MCF 10A (cell line): ENCODE measurements at places on chromosomes 1 and 21.
A peak's percentile ranks its signal among the peaks of the same experiment; 100 is the strongest.

DNA sequence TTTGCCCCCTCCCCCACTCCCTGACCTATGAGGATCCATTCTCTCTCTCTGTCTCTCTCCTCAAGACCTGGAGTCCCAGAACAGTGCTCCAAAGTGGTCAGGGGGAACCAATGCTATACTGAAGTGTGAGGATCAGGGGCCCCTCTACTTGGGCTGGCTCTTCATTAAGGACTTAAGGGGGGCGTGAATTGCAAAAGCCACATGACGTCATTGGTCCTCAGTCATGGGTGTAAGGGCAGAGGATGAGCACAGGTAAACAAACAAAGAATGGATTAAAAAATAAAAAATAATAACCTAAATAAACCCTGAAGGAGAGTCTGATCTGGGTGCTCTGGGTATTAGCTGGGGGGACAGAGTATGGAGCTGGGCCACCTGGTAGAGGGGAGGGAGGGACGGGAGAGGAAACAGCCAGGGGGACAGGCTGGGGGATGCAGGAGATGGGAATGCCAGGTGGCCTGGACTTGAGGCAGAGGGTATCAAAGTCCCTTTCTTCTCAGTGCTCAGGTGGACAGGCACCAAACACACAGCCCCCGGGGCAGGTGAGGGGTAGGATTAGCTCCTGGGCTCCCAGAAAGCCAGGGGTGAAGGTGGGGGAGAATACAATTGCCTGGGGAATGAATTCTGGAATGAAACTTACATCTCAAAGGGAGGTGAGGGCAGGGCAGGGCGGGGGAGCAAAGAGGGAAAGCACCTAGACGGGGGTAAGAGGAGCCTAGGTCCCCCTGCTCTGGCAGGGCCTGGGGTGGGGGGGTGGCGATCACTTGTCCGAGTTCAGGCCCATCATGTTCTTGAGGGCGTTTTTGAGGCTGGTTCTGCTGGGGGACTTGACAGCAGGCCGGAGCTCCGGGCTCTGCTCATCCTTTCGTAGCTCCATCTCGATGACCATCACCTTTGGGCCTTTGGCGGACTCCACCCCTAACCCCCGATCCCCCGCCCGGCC, 4.6 kb downstream of the MPZ start:
- H3K27me3 ChIP-seq, result no peaks in the 10 kb centered on the region
- no peak overlapping the region for H3K4me3 ChIP-seq
- H3K36me3 ChIP-seq, result no peaks in the 10 kb centered on the region
- no peak for DNase-seq

- no peak for DNase-seq
- H3K27ac ChIP-seq, result peak overlapping the region; percentile 92
Measured at GRCh38 chr1:36247538-36247937, 23.3 kb downstream of the THRAP3 start.

DNA sequence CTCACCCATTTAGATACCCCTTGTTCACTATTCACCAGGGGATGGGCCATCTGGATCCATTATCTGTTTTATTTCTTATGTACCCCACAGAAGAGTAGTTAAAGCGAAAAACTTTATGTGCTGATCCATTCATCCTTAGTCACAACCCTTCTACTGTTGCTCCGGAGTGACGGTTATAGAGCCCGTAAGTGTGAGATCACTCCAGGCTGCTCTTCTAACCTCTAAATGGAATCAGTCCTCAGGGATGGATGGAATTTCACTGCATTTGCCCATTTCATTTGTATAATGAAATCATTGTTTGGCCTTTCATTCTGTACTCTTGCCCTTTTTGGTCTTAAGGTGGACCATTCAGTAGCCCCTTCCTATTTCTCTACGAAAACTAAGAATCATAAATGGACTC, 409.3 kb upstream of the RUNX1 start:
- H3K4me1 ChIP-seq, result no peaks in the 10 kb centered on the region
- H3K36me3 ChIP-seq, result no peaks in the 10 kb centered on the region
- no peaks in the 10 kb centered on the region for H3K27me3 ChIP-seq
- DNase-seq, result no peak
- H3K27ac ChIP-seq, result no peak overlapping the region
- H3K4me3 ChIP-seq, result no peak overlapping the region

GRCh38 chr1:244439391-244440032, 12.2 kb downstream of the ADSS2 start:
- no peaks in the 10 kb centered on the region for H3K27me3 ChIP-seq
- H3K27ac ChIP-seq, result peak overlapping the region; percentile 76
- peaks cover 32% of the 10 kb centered on the region for H3K36me3 ChIP-seq
- H3K4me3 ChIP-seq, result no peak overlapping the region
- H3K4me1 ChIP-seq, result peaks cover 68% of the 10 kb centered on the region

GRCh38 chr1:167455786-167456446, 62.4 kb downstream of the CD247 start:
- H3K27ac ChIP-seq, result peak overlapping the region; percentile 47
- H3K36me3 ChIP-seq, result no peaks in the 10 kb centered on the region
- no peaks in the 10 kb centered on the region for H3K27me3 ChIP-seq
- peak overlapping the region; percentile 71 for H3K4me3 ChIP-seq
- no peak for DNase-seq

- H3K4me3 ChIP-seq, result no peak overlapping the region
- H3K27ac ChIP-seq, result no peak overlapping the region
- H3K36me3 ChIP-seq, result no peaks in the 10 kb centered on the region
- no peak for DNase-seq
Measured at GRCh38 chr21:41776778-41777177, 9.9 kb upstream of the RIPK4 start.

DNA sequence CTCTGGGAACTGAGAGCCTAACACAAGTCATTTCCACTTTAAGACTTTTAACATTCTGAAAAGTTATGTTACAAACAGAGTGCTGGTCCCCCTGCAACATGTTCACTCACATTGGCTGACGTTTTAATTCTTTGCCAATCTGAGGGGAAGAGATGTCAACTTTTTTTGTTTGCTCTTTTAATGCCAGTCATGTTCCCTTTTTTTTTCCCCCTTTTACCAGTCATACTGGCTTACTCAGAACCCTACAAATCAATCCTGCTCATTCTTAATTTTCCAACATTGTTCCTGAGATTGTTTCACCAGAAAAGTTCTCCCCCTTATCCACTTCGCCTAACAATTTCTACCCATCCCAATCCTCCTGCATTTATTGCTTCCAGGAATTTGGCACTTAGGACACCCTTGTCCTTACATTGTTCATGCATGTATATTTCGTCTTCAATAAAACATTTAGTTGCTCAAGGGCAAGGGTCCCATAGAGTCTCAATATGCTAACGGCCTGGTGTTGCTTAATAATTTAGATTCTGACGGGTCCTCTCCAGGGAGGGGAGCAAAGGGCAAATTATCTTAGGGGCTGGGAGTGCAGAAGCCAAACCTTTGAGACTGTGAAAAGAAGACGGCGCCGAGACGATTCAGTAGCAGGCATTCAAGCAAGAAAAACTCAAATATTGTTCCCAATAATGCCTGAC, 624 bp upstream of the CR1L start:
- no peak overlapping the region for H3K27ac ChIP-seq
- peak overlapping the region; percentile 13 for H3K4me3 ChIP-seq
- peaks cover 7% of the 10 kb centered on the region for H3K4me1 ChIP-seq
- DNase-seq, result no peak
- no peaks in the 10 kb centered on the region for H3K36me3 ChIP-seq

DNA sequence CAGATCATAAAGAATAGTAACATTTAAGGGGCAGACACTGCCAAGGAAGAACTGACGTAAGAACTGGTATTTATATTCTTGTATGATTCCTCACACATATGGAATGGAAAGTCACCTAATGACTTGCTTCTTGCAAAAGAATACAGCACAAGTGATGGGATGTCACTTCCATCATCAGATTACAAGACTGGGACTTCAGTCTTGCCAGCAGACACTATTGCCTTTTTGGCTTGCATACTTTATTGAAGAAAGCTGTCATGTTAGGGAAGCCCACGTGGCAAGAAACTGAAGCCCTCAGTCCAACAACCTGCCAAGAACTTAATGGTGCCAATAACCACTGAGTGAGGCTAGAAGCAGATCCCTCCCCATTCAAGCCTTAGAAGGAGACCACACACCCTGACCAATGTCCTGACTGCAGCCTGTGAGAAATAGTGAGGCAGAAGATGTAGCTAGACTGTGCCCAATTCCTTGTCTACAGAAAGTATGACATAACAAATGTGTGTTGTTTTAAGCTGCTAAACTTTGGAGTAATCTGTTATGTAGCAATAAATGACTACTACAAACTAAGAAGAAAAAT, 12.0 kb downstream of the EGLN1 start:
- H3K27me3 ChIP-seq, result no peaks in the 10 kb centered on the region
- no peak overlapping the region for H3K4me3 ChIP-seq
- peaks cover 12% of the 10 kb centered on the region for H3K36me3 ChIP-seq

DNA sequence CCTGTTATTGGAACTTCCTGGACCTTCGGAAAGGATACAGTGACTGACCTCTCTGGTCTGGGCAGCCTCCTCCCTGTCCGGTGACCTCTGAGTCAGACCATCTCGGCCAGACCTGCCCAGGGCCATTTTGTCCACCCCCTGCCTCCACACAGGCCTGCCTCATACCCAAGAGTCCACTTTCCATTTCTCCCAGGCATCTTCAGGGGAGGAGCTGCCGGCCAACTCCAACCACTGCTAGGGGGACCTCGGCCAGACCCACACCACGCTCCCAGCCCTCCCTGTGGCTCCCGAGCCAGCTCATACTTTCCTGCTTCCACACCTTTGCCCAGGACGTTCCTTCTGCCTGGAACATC, 29.5 kb upstream of the RUNX3 start:
- H3K27ac ChIP-seq, result no peak overlapping the region
- DNase-seq, result no peak
- H3K27me3 ChIP-seq, result no peaks in the 10 kb centered on the region
- H3K4me1 ChIP-seq, result peaks cover 9% of the 10 kb centered on the region
- no peaks in the 10 kb centered on the region for H3K36me3 ChIP-seq

- H3K4me3 ChIP-seq, result no peak overlapping the region
- no peak for DNase-seq
- peaks cover 21% of the 10 kb centered on the region for H3K4me1 ChIP-seq
- no peaks in the 10 kb centered on the region for H3K27me3 ChIP-seq
- peaks cover 7% of the 10 kb centered on the region for H3K36me3 ChIP-seq
Measured at GRCh38 chr1:224201383-224201782, 18.3 kb downstream of the DEGS1 start.

DNA sequence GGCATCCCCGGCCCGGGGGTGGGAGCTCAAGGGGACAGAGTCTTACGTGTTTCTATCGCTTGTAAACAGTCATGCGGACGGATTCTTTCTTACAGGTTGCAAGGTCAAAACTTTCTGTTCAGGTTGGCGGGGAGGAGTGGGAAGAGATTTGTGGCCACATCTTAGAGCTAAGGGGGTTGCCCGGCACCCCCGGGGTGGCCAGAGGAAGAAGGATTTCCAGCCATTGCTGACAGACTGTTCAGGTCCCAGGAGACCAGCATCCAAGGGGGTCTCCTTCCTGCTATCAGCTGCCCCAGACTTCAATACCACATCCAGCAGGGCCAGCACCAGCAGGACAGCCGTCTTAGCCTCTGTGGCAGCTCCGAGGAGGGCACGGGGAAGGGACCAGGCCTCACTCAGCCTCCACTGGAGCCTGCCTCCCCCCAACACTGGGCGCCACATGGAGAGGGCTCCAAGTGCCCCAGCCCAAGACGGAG, 52.0 kb downstream of the KIF21B start:
- peaks cover 14% of the 10 kb centered on the region for H3K4me1 ChIP-seq
- H3K27ac ChIP-seq, result no peak overlapping the region
- DNase-seq, result no peak
- H3K4me3 ChIP-seq, result no peak overlapping the region
- H3K36me3 ChIP-seq, result no peaks in the 10 kb centered on the region
- no peaks in the 10 kb centered on the region for H3K27me3 ChIP-seq

DNA sequence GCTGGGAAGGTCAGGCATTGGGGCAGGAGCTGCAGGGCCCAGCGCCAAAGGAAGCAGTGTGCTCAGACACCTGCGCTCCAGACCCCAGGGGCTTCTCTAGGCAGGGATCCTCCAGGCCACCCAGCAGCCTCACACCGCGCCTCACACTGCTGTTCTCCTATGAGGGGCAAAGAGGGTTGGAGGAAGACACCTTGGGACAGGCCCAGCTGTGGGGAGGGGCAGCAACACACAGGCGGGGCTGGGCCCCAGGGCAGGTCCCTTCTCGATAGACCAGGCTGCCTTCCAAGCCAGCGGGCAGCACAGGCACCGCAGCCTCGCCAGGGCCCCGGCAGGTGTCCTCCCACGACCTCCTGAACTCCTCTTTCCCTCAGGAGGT, 20.7 kb upstream of the PRSS38 start:
- H3K27ac ChIP-seq, result peak overlapping the region; percentile 44
- H3K27me3 ChIP-seq, result peaks cover 10% of the 10 kb centered on the region
- H3K36me3 ChIP-seq, result no peaks in the 10 kb centered on the region
- H3K4me1 ChIP-seq, result peaks cover 7% of the 10 kb centered on the region

DNA sequence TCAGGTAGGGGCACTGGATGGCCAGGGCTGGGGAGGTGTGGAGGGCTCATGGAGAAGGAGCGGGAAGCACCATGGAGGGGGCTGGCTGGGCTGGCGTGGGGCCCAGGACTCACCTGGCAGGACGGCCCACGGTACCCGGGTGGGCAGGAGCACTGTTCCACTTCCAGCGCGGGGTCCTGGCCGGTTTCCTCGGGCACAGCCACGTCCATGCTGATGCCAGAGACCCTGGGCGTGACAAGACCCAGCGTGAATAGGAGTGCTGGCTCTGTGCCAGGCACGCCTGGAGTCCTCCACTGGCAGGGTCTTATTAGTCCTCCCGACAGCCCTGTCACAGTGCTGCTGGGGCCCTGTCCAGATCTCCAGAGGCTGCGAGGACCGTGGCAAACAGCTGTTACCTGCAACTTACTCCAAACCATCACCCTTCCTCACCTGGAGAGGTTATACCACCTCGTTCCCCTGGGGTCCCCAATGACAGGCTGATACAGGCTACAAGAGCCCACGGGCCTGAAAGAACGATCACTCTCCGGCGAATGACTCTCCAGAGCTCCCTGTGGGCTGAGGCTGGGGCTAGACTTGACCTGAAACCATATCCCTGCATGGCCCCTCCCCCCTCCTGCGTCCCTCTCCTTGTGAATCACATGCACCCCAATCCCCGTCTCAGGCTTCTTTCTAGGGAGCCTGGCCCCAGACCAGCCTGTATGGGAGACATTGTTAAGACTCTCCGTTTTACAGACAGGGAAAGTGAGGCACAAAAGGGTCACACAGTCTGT, 62.1 kb downstream of the HSPG2 start:
- peaks cover 17% of the 10 kb centered on the region for H3K4me1 ChIP-seq
- peaks cover 70% of the 10 kb centered on the region for H3K36me3 ChIP-seq
- no peak overlapping the region for H3K27ac ChIP-seq
- no peaks in the 10 kb centered on the region for H3K27me3 ChIP-seq
- DNase-seq, result no peak

DNA sequence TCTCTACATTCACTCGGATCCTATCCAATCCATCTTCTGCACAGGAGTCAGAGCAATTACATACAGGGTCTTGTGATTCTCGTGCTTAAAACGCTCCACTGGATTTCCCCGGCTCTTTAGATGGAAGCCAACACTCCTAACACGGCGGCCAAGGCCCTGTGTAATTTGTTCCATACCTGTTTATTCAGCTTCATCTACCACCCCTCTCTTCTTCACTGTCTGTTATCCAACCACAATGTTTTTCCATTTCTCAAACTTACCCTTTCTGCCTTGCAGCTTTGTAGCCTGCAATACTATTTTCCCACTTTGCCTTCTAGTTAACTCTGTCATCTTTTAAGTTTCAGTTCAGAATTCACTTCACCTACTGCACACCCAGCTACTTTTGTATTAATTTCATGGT, 249.6 kb upstream of the USP25 start:
- H3K4me3 ChIP-seq, result no peak overlapping the region
- H3K4me1 ChIP-seq, result no peaks in the 10 kb centered on the region
- no peaks in the 10 kb centered on the region for H3K36me3 ChIP-seq
- H3K27ac ChIP-seq, result no peak overlapping the region
- no peaks in the 10 kb centered on the region for H3K27me3 ChIP-seq
